Cortex of kidney (tissue), 1 donor: ENCODE measurements at places on chromosomes 5 and 9.

DNA sequence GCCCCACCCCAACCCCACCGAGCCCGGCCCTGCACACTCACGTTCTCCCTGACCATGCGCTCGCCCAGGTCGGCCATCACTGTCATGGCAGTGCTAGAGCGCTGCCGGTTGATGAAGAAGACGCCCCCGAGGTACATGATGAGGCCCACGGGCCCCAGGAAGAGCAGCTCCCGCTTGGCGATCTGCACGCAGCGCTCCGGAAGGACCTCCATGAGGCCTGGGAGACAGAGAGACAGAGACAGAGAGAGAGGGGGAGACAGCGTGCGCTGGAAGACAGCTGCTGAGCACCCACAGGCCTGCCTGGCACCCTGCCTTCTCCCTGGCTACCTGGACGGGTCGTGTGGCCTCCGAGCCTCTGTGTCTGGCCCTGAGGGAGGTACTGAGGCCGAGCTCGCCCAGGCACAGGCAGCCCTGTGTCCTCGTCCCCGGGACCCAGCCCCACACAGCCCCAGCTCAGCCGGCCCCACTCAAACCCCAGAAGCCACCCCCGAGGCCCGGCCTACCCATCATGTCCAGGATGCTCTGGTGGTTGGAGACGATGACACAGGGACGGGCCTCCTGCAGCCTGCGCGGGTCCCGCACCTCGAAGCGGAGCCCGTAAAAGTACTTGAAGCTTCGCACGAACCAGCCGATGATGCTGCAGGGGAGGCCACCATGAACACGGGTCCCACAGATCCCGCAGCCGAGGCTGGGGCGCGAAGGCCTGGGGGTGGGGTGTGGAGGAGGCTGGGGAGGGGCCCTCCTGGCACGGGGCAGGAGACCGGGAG lies 10.2 kb downstream of the AGPAT2 start:
- no peak for DNase-seq

- DNase-seq: no peak
Measured at GRCh38 chr9:13089666-13090065, 189.8 kb downstream of the MPDZ start.

GRCh38 chr9:95936579-95937075 lies 61.1 kb downstream of the ERCC6L2 start:
- DNase-seq: no peak

DNA sequence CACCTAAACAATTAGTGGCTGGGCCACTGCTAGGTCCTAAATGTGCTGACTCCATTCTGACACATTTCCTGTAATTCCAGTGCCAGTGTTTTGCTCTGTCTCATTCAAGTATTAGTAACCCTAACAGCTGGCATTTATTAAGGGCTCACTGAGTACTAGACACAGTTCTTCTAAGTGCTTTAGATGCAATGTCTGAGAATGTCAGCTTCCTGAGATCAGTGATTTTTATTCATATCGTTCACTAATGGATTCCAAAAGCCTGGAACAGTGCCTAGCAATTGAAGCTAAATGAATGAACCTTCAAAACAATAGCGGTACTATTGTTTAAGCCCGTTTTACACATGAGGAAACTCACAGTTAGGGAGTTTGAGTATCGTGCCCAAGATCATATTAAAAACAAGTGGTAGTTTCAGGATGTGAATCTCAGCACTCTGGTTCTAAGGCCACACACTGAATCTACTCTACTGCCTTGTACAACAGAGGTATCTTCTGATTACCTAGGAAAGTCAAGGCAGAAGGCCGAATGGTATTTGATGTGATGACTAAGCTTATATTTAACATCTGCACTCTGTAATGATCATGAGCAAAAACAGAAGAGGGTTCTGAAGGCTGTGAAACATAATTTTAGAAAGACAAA lies 304.0 kb downstream of the PJA2 start:
- DNase-seq: no peak

DNA sequence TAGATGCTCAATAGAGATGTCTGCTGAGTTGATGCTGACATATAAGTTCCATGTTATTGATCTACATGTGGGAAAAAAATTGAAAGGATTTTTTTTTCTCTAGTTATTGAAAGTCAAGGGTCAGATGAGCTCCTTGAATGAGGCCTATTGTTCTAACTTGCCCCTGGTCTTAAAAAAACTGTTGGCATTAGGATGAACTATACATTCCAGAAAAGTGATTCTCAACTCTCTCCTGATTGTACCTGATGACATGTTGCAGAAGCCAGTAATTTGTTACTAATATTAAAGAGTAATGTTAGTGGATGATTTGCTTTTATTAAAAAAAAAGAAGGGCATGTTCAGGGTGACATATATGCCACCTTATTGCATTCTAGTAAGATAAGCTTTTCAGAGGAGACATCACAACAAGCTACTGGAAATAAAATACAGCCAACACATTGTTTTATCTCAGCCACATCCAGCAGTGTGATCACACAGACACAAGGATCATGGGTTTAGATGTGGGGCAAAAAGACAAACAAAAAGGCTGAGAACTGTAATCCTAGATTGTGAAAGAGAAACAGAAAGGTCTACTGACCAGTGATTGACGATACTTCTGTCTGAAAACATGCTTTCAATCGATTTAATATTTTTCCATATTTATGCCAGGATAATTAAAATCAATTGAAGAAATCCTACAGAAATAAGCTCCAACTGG lies 1314.1 kb upstream of the C9orf72 start:
- no peak for DNase-seq

GRCh38 chr5:72428669-72429068 lies 78.5 kb downstream of the ZNF366 start:
- DNase-seq: no peak

DNA sequence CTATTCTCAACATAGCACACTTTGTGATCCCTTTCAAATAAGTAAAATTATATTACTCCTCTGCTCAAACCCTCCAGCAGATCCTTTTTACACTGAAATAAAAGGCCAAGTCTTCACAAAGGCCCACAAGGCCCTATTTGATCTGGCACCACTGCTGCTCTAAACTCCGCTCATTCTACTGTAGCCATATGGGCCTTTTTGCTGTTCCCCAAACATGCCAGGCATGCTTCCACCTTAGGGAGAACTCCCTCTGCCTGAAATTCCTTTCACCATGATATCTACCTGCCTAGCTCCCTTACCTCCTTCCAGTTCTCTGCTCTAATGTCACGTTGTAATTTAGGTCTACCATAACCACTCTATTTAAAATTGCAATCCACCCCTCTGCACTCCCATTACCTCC lies 28.3 kb downstream of the NRG2 start:
- DNase-seq: no peak

DNA sequence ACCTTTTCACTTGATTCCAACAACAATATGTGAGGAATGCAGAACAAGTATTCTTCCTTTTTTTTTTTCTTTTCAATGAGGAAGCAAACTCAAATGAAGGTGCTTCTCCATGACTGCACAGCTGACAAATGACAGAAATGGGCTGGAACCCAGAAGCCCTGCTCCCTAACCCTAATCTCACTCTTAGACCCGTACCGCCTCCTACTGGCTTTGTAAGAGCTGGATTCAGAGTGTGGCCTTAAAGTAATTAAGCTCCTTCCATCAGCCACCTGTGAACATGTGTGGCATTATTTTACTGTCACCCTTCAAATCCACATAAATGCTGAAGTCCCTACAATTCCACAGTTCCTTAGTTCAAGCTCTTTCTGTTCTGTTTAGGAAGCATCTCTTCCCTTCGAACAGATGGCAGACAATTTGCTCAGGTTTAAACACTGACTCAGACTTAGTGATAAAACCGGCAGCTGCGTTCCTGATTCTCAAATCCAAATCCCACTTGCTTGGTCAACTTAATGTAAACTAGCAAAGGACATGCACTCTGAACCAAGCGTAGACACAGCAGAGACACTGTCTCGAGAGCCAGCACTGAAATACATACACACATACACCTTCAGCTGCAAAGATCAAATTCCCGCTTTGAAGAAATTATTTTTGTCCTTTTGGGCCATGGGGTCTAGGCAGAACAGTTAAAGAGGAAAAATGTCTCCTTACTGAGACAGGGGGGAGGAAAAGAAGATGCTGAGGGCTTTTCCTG lies 316.7 kb upstream of the TLE4 start:
- DNase-seq: no peak

GRCh38 chr5:65161655-65162054 lies 320.1 kb downstream of the ADAMTS6 start:
- no peak for DNase-seq

GRCh38 chr9:124146031-124146561 lies 111.7 kb upstream of the NEK6 start:
- no peak for DNase-seq

DNA sequence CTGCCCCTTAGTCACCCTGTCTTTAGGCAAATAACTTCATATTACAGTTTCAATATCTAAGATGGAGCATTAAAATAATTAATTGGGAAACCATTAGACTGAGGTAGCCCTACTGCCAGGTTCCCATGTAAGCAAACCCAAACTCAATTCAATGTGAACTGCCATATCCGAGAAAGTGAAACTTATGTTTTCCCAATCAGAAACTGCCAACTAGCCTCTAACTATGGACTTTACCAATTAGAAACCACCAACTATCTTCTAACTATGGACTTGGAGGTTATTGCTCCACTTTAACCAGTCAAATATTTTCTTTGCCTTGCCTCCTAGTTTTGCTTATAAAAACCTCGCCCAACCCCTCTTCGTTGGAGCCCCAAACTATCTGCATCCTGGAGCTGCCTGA lies 218.5 kb downstream of the ENC1 start:
- no peak for DNase-seq

- DNase-seq: no peak
Measured at GRCh38 chr5:115772731-115773475, 43.6 kb downstream of the CDO1 start.

DNA sequence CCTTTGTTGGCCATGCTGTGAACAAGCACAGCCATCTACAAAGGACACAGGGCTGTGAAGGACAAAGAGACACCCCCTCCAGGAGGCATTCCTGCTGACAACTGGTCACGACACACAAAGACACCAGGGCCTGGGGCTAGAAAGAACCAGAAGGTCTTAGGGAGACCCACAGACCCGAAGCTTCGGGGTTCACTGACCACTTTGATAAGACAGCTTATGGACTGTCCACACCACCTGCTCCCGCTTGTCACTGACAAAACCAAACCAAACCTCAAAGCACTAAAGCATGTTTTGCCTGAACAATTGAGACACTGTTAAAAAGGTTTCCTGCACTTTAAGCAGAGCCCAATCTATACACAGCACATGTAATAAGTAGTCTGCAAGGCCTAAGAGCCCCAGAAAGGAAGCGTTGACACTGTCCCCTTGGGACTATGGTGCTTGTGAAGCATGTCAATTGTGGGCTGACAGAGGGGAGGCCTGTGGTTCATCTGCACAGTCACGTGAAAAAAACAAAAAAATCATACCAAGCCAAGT lies 185.0 kb downstream of the GAPVD1 start:
- DNase-seq: no peak

DNA sequence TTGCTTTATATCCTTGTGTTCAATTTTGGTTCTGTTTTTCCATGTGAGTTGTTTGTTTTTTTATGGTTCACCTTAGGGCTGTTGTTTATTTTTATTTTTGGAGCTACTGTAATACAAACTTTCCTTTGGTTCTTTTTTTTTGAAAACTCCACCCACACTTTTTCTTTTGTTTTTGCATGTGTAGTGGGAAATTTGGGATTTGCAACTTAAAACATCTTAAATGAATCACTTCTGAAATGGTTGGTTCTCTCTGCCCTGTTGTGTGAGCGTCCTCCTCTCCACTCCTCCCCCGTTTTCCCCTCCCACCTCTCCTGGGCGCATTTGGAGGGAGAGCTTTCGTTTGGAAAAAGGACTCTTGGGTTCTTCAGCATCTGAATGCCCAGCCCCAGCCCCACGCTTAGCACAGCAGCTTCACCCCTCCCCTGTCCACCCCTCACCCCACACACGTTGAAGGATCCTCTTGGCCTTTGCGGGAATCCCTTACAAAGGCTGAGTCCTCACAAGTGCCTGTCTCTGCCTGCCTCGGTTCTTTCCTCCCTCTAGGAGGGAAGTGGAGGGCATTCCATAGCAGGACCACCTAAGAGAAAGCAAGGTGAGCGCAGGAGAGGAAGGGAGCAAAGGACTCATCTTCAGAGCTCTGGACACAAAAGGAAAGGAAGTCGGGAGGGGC lies 67.2 kb downstream of the DMRT1 start:
- DNase-seq: no peak

GRCh38 chr9:21499912-21500311 lies 17.8 kb upstream of the IFNE start:
- no peak for DNase-seq

GRCh38 chr5:160970605-160971191 lies 118.7 kb upstream of the ATP10B start:
- DNase-seq: no peak

GRCh38 chr9:2729003-2729402 lies 11.7 kb downstream of the KCNV2 start:
- no peak for DNase-seq

- DNase-seq: no peak
Measured at GRCh38 chr5:161600156-161600555, 53.6 kb upstream of the GABRB2 start.

DNA sequence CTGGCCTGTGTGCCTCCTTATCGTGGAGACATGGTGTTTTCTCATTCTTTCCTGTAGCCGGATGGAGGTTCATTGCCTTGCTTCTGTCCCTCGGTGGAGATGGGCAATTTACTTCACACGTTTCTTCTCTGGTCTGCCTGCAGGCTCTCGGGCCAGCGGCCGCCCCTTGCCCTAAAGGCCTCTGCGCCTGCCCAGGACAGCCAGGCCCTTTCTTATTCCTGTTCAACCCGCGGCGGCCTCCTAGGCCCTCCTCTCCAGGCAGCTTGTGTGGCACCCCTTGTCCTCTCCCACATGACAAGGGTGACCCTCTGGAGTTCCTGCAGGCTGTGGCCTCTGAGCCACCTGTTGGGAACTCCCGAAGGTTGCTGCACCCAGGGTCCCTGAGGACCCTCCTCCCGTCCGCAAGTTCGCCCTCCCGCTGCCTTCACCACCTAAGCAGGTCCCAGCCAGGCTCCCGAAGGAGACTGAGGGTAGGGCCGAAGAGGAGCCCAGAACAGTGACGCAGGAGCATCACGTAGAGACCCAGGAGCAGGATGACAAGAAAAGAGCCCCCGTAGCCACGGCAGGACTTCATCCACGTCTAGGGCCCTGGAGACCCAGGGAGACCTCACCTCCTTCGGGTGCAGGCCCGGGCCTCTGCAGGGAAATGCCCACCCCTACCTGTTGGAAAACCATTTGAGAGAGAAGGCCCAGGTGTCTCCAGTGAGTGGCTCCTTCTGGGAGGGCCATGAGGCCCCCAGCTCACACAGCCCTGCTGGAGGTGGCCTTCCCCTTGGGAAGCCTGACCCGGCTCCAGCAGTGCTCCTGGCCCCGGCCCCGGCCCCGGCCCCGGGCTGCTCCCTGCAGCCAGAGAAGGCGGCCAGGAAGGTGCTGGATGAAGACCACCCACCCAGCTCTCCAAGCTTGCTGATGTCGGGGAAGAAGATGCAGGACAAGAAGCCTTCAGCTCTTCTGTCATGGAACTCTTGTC lies 291.4 kb downstream of the TLE4 start:
- DNase-seq: no peak

DNA sequence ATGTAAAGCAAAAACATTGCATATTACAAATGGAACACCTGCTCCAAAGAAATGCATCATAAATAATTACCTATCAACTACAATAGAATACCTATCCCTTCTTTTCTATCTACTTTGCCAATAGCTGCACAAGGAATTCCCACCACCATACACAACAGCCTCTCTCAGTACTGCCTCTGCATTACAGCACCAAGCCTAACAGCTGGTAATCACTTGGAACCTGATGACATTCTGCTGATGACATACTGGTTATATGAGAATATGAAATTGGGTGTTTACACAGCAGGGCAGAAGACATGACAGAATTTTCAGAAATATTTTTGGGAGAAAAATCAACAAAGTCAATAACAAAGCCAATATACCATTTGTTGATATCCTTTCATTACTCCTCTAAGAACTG lies 43.2 kb downstream of the PSMB7 start:
- DNase-seq: no peak
